Osteocyte (in vitro differentiated cells): ENCODE measurements at places on chromosomes 16 and 17. TPM values are rescaled to one million over a fixed set of nuclear protein-coding genes. Genes with fewer than 3 reads are reported as not detected.
A peak's percentile ranks its signal among the peaks of the same experiment; 100 is the strongest.

DNA sequence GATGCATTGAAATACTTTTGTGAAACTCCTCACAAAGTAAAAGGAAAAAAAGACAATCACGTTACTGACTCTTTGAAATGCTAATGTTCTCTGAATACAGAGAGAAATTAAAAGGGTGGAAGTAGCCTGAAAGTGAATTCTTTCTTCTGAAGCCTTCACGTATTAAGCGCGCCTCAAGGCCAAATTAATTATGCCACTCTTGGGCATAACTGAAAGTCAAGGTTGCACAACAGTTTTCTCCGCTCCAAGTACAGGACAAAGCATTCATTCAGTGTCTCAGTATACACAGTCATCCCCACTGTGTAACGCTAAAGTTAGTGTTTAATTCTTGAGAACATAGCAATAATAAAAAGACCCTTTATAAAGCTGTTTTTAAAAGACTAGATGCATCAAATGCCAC is 21.5 kb downstream of the PARN start:
- no peaks in the 10 kb centered on the region for H3K4me1 ChIP-seq
- no peak for DNase-seq
- no peaks in the 10 kb centered on the region for H3K27me3 ChIP-seq
- no peak overlapping the region for H3K27ac ChIP-seq
- no peak overlapping the region for H3K4me3 ChIP-seq

- no peak for DNase-seq
- no peaks in the 10 kb centered on the region for H3K36me3 ChIP-seq
- no peak overlapping the region for H3K27ac ChIP-seq
These were observed 39.5 kb downstream of the DYNLRB2 start for GRCh38 chr16:80580109-80580832.

DNA sequence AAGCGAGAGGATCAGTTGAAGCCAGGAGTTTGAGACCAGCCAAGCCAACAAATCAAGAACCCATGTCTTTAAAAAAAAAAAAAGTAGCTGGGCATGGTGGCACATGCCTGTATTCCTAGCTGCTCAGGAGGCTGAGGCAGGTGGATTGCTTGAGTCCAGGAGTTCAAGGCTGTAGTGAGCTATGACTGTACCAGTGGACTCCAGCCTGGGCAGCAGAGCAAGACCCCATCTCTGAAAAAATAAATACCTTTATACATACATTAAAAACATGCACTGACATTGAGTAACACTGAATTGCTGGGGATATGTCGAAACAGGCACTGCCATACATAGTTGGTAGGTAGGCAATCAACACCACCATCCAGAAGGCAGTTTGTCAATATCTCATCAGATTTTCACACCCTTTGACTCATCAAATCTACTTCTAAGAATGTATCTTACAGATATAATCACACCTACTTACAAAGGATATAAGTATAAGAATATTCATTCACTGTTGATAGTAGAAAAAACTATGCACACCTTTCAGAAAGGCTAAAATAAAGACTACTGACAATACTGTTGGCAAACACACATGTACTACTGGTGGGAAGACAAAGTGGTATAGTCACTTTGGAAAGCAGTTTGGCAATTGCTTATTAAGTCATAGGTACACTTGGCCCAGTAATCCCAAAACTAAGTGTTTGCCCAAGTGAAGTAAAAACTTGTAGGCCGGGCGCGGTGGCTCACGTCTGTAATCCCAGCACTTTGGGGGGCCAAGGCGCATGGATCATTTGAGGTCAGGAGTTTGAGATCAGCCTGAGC is 6.4 kb upstream of the CEP20 start:
- H3K27me3 ChIP-seq = no peaks in the 10 kb centered on the region
- peaks cover 7% of the 10 kb centered on the region for H3K4me1 ChIP-seq
- no peak overlapping the region for H3K4me3 ChIP-seq
- no peak overlapping the region for H3K27ac ChIP-seq
- no peak for DNase-seq

GRCh38 chr16:13471036-13471435 is 448.9 kb upstream of the ERCC4 start:
- no peak overlapping the region for H3K4me3 ChIP-seq
- H3K36me3 ChIP-seq = peaks cover 2% of the 10 kb centered on the region
- no peak for DNase-seq
- H3K27me3 ChIP-seq = no peaks in the 10 kb centered on the region
- no peak overlapping the region for H3K27ac ChIP-seq
- no peaks in the 10 kb centered on the region for H3K4me1 ChIP-seq

GRCh38 chr17:59842901-59843652 is 49.7 kb downstream of the TUBD1 start:
- H3K27me3 ChIP-seq = no peaks in the 10 kb centered on the region
- peak; percentile 93 for DNase-seq
- peaks cover 41% of the 10 kb centered on the region for H3K36me3 ChIP-seq
- peak overlapping the region; percentile 99 for H3K4me3 ChIP-seq
- H3K4me1 ChIP-seq = peaks cover 60% of the 10 kb centered on the region

- no peaks in the 10 kb centered on the region for H3K4me1 ChIP-seq
- no peak overlapping the region for H3K4me3 ChIP-seq
- no peak for DNase-seq
These were observed 9.1 kb upstream of the UBB start for GRCh38 chr17:16371742-16372141.

DNA sequence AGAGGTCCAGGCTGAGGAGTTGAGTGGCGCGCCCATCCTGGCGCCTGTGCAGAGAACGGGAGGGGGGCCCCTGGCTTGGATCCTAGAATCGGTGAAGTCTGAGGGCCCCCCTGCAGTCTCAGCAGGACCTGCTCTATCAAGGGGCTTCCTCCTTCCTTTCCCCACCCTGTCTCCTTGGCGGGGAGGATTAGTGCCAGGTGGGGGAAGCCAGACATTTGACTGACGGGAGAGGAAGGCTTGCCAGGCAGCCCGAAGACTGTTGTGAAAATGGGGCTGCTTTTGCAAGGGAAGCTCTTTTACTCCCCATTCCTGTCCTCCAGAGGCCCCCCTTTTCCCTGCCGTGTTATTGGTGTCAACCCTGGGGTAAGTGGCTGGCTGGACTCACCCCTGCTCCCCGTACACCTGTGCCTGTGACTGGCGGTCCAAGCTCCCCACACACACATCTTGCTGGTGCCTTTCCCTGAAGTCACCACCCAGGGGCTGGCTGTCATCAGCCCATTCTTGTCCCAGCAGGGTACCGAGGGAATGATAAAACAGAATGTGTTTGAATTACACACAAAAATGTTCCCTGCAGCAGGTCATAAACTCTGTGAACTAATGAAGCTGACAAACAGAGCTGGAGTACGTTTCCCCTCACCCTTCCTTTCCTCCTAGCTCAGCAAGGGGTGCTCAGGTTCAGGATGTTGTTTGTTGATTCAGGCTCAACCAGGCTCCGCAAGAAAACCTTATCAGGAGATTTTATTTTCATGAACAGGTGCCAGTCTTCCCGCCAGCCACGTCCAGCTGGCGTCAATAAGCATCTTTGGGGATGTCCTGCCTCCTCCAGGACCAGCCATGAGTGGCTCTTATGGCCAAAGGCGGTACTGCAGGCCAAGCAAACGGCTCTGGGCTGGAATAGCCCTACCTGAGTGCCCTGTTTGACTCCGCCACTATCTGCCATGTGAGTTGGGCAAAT is 4.4 kb upstream of the ARMC7 start:
- no peak for DNase-seq
- peak overlapping the region; percentile 18 for H3K27ac ChIP-seq
- H3K4me3 ChIP-seq = no peak overlapping the region
- no peaks in the 10 kb centered on the region for H3K27me3 ChIP-seq
- peaks cover 2% of the 10 kb centered on the region for H3K36me3 ChIP-seq
- peaks cover 11% of the 10 kb centered on the region for H3K4me1 ChIP-seq

DNA sequence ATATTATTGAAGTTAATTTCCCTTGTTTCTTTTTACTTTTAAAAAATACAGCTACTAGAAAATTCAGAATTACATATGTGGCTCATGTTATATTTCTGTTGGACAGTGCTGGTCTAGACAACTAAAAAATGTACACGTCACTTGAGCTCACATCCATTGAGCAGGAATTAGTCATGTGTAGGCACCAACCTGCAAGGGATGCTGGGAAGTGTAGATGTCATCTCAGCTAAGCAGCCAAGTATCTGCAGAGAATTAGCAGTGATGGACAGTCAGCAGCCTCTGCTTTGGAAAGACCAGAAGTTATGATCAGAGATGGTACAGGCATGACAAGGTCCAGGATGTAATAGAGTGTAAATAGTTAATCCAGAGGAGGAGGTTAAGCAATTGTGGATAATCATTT is 87.1 kb upstream of the HS3ST2 start:
- H3K36me3 ChIP-seq = no peaks in the 10 kb centered on the region
- H3K4me1 ChIP-seq = no peaks in the 10 kb centered on the region
- no peaks in the 10 kb centered on the region for H3K27me3 ChIP-seq
- DNase-seq = no peak

DNA sequence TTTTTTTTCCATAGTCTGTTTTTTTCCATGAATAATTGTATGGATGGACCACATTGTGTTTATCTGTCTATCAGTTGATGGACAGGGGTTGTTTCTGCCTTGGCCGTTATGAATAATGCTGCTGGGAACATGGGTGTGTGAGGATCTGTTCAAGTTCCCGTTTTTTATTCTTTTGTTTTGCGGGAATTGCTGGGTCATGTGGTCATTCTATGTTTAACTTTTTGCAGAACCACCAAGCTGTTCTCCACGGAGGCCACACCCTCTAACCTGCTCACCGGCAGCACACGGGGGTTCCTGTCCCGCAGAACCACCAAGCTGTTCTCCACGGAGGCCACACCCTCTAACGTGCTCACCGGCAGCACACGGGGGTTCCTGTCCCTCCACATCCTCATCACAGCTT is 5.9 kb upstream of the MSLN start:
- no peak for DNase-seq
- no peak overlapping the region for H3K4me3 ChIP-seq
- H3K4me1 ChIP-seq = peaks cover under 1% of the 10 kb centered on the region
- H3K27me3 ChIP-seq = peaks cover 8% of the 10 kb centered on the region

- no peak overlapping the region for H3K4me3 ChIP-seq
- DNase-seq = no peak
- H3K36me3 ChIP-seq = no peaks in the 10 kb centered on the region
- peaks cover 11% of the 10 kb centered on the region for H3K4me1 ChIP-seq
These were observed 439.8 kb upstream of the DYNLRB2 start for GRCh38 chr16:80100846-80101451.

GRCh38 chr17:39688945-39689344 is 1.1 kb upstream of the PGAP3 start:
- DNase-seq = no peak
- no peak overlapping the region for H3K27ac ChIP-seq
- no peaks in the 10 kb centered on the region for H3K27me3 ChIP-seq
- H3K36me3 ChIP-seq = peaks cover 5% of the 10 kb centered on the region
- peaks cover 21% of the 10 kb centered on the region for H3K4me1 ChIP-seq

DNA sequence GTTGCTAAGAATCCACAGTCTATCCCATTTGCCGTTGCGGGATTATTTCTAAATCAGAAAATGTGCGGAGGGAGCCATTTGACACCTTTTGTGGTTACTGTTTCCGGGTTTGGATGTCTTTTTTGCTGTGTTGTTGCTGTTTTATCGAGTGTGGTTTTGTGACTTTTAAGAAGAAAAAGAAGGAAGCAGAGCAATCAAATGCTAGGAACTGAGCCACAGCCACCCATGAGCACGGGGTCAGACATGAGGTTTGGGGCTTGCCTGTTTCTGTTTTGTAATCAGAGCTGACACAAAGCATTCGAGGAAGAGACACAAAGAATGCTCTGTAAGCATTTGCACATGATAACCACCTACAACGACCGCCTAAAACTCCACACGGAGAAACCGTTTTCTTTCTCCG is 53.1 kb upstream of the CHMP6 start:
- no peak overlapping the region for H3K27ac ChIP-seq
- H3K4me3 ChIP-seq = no peak overlapping the region
- no peak for DNase-seq
- H3K36me3 ChIP-seq = peaks cover 2% of the 10 kb centered on the region
- no peaks in the 10 kb centered on the region for H3K27me3 ChIP-seq

DNA sequence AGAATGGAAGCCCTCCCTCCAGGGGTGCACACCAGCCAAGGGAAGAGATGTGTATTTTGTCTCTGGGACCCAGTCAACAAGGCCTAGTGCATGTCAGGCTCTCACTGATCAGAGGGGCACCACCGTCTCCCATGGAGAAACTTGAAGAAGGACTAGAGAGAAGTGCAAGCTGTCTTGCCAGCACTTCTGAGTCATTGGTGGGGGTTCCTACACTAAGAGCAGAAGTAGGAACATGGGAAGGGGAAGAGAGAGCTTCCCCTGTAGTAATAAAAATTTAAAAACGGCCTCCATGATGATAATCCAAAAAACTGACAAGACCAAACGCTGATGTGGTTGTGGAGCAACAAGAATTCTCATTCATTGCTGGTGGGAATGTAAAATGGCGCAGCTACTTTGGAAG is 46.3 kb downstream of the DYNLRB2 start:
- H3K4me1 ChIP-seq = no peaks in the 10 kb centered on the region
- H3K36me3 ChIP-seq = no peaks in the 10 kb centered on the region
- no peaks in the 10 kb centered on the region for H3K27me3 ChIP-seq

DNA sequence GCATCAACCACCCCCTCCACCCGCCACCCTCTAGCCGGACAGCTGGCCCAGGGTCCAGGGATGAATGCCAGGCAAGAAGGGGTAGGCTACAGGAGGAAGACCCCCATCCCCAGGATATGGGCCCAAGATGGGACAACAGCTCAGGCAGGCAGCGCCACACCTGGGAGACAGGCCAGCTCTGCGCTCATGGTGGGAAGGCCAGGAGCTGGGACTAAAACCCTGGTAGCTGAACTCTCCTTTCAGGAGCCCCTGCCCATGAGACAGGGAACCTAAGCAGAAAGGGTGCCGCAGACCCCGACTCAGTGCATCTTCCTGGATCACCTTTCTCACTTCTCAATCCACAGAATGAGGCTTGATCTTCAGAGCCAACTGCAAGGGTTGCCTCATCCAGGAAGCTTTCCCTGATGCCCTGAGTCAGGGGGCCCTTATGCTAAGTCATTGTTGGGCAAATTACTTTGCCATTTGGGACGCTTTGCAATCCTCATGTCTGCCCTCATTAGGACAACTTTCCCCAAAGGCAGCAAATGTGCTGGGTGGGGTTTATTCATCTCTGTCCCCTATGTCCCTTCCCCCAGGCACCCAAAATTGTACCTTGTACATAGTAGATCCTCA is 9.0 kb downstream of the ZDHHC1 start:
- DNase-seq = no peak
- H3K27ac ChIP-seq = peak overlapping the region; percentile 80
- H3K27me3 ChIP-seq = no peaks in the 10 kb centered on the region
- peaks cover 27% of the 10 kb centered on the region for H3K4me1 ChIP-seq

- no peak overlapping the region for H3K27ac ChIP-seq
- H3K36me3 ChIP-seq = peaks cover 2% of the 10 kb centered on the region
- no peaks in the 10 kb centered on the region for H3K4me1 ChIP-seq
- H3K4me3 ChIP-seq = no peak overlapping the region
- H3K27me3 ChIP-seq = no peaks in the 10 kb centered on the region
These were observed 143.2 kb upstream of the ASIC2 start for GRCh38 chr17:33436321-33436720.

MYH2 gene
- total RNA-seq = not detected in 2 replicates

RGS11 gene
- total RNA-seq = 6.2 and 9.5 TPM in 2 replicates

CORO1A gene
- 0.97 and 3.2 TPM in 2 replicates for total RNA-seq

LRRC36 gene
- total RNA-seq = not detected in 2 replicates

SPHK1 gene
- 15.2 TPM in 2 replicates for total RNA-seq

FGF11 gene
- 1.3 and 1.5 TPM in 2 replicates for total RNA-seq

PRAC2 gene
- total RNA-seq = not detected in 2 replicates

CLDN7 gene
- 0.27 and 0.89 TPM in 2 replicates for total RNA-seq

KRT33A gene
- not detected in 2 replicates for total RNA-seq

OMG gene
- total RNA-seq = not detected in 2 replicates

MEIOB gene
- total RNA-seq = 0.63 and 1.2 TPM in 2 replicates

DNAI2 gene
- total RNA-seq = not detected in 2 replicates

CLEC18B gene
- total RNA-seq = 0.24 TPM in 1 of 2 replicates, not detected in the other

CDH11 gene
- total RNA-seq = 560 and 587 TPM in 2 replicates
